Bronchial smooth muscle cell (primary cell): ENCODE measurements at places on chromosomes 3 and 15. TPM values are rescaled to one million over a fixed set of nuclear protein-coding genes. Genes with fewer than 3 reads are reported as not detected.

PARP6 gene
- total RNA-seq, result 12.3 and 18.1 TPM in 2 replicates

TMEM43 gene
- total RNA-seq, result 73.4 and 97.6 TPM in 2 replicates

C2CD4B gene
- total RNA-seq, result not detected in 2 replicates

CCK gene
- 3.9 and 43.5 TPM in 2 replicates for total RNA-seq

SLC51B gene
- 1.0 and 1.9 TPM in 2 replicates for total RNA-seq

KIF7 gene
- total RNA-seq, result 13.4 and 15.1 TPM in 2 replicates

SKOR1 gene
- total RNA-seq, result 0.16 and 0.17 TPM in 2 replicates

LRRK1 gene
- 9.1 and 10.8 TPM in 2 replicates for total RNA-seq

CX3CR1 gene
- total RNA-seq, result not detected in 2 replicates

DHX36 gene
- total RNA-seq, result 17.8 and 34.8 TPM in 2 replicates

SERPINI2 gene
- not detected in 2 replicates for total RNA-seq

SCG3 gene
- not detected in 2 replicates for total RNA-seq

TFDP2 gene
- total RNA-seq, result 23.3 and 26.6 TPM in 2 replicates

GREM1 gene
- total RNA-seq, result 66.7 and 213 TPM in 2 replicates

EPHB3 gene
- total RNA-seq, result 6.8 and 15.5 TPM in 2 replicates

ZDHHC23 gene
- total RNA-seq, result 0.43 and 1.1 TPM in 2 replicates

TGM4 gene
- under 0.01 TPM in 1 of 2 replicates, not detected in the other for total RNA-seq

ZBED2 gene
- under 0.01 TPM in 1 of 2 replicates, not detected in the other for total RNA-seq

TTBK2 gene
- total RNA-seq, result 6.0 and 8.2 TPM in 2 replicates

GPR15 gene
- not detected in 2 replicates for total RNA-seq

NAA80 gene
- 2.2 and 3.8 TPM in 2 replicates for total RNA-seq

P2RY14 gene
- not detected in 2 replicates for total RNA-seq

C3orf80 gene
- 0.16 TPM in 1 of 2 replicates, not detected in the other for total RNA-seq

TRIM42 gene
- total RNA-seq, result not detected in 2 replicates

GOLGA8R gene
- total RNA-seq, result 2.7 TPM in 2 replicates

CCR8 gene
- total RNA-seq, result not detected in 2 replicates

CPEB1 gene
- 21.4 and 26.9 TPM in 2 replicates for total RNA-seq

CELSR3 gene
- total RNA-seq, result 0.52 and 1.1 TPM in 2 replicates

ITPKA gene
- total RNA-seq, result 5.2 TPM in 2 replicates

ISY1 gene
- 38.0 and 40.4 TPM in 2 replicates for total RNA-seq

KCNH8 gene
- under 0.01 TPM in 1 of 2 replicates, not detected in the other for total RNA-seq

TMA7 gene
- total RNA-seq, result 256 and 553 TPM in 2 replicates

LINGO1 gene
- not detected in 2 replicates for total RNA-seq

RBP2 gene
- not detected in 2 replicates for total RNA-seq
